ENCODE measurements at places on chromosomes 3 and 15.

DNA sequence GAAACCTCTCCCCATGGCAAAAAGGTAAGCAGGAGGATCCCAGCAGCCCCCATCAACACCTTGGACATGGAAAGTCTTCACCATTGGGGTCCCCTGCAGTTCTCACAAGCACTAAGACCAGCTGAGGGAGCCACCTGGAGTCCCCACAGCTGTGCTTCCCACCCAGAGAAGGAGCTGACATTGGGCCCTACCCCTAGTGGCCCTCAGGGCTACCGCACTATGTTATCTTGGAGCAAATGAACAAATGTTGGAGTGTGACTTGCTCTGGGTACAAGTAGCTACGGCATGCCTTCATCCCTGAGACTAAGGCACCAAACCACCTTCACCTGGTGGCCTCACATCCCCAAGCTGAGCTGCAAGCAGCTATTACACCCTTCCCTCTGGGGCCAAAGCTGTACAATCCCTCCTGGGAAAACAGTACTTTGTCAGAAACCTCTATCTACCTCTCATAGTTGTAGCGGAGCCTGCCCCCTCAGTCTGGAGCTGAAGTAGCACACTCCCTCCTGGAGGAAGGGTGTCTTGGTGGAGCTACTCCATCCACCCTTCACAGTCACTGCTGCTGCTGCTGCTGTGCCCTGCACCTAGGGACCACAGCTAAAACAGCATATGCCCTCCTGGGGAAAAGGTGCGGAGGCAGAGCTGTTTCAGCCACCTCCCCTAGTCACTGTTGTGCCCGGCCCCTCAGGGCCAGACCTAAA lies 42.7 kb downstream of the SERP1 start:
- DNase-seq, result no peak

DNA sequence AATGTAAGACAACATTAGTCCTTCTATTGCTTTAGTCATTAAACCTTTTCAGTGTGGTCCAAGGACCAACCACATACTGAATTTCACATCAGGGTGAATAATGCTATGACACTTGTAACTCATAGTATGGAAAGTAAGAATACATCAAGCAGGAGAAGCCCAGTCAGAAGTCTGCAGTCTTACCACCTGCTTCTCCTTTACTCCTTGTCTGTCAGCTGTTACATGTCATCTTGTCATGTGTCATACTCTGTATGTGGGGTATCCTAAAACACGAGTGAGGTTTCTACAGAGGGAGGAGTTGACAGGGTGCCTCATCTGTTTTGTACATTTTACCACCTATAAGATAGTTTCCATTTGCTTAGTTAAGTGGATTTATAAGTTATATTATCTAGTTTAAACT lies 32.8 kb upstream of the EID1 start:
- DNase-seq, result no peak

DNA sequence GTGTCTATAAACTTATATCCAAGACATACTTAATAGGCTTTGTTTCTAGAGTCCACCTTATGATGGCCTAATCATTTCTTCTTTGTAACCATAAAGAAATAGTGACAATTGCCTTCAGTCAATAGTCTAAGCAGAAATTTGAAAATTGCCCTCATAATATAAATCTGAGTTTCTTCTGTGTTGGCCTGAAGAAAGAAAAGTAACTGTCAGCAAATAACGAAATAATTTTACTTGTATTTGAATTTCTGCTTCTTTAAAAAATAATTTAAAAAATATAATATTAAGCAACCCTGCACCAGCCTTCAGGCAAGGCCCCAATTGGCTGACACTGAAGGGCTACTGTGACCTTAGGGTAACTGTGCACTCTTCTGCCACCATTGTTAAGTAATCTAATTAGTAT lies 113.5 kb downstream of the PLOD2 start:
- DNase-seq, result no peak

DNA sequence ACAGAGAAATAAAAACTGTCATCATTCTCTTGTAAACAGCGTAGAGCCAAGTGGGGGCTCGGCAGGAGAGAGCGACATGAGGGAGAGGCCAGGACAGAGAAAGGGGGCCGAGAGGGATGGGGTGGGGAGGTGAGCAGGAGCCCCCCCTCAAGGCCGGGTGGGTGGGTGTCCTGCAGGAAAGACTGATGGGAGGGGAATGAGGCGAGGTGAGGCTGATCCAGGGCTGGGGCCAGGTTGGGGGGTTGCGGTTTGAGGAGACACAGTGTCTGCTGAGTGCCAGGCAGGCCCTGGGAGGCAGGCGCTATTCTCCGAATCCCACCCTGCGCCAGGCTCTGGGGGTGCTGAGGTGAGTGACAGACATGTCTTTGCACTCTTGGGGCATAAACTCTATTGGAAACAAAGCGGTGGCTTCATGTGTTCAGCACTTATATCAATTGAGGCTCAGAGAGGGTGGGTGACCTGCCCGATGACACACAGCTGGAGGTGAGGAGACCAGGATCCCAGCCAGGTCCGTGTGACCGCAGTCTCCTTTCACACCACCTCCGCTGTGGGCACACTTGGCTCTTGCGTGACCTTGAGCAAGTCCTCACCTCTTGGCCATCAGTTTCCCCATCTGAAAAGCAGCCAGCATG lies 19.6 kb upstream of the CSPG4 start:
- DNase-seq, result no peak

DNA sequence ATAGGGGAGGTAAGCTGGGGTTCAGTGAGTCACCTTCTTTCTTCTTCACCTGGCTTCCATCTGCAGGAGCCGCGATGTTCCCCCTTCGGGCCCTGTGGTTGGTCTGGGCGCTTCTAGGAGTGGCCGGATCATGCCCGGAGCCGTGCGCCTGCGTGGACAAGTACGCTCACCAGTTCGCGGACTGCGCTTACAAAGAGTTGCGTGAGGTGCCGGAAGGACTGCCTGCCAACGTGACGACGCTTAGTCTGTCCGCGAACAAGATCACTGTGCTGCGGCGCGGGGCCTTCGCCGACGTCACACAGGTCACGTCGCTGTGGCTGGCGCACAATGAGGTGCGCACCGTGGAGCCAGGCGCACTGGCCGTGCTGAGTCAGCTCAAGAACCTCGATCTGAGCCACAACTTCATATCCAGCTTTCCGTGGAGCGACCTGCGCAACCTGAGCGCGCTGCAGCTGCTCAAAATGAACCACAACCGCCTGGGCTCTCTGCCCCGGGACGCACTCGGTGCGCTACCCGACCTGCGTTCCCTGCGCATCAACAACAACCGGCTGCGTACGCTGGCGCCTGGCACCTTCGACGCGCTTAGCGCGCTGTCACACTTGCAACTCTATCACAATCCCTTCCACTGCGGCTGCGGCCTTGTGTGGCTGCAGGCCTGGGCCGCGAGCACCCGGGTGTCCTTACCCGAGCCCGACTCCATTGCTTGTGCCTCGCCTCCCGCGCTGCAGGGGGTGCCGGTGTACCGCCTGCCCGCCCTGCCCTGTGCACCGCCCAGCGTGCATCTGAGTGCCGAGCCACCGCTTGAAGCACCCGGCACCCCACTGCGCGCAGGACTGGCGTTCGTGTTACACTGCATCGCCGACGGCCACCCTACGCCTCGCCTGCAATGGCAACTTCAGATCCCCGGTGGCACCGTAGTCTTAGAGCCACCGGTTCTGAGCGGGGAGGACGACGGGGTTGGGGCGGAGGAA lies 2.6 kb downstream of the ISLR2 start:
- DNase-seq, result no peak

All from NCI-H69 (cell line).